ENCODE measurements at places on chromosomes 11 and 22.

GRCh38 chr11:119056421-119056999 lies 495 bp downstream of the HYOU1 start:
- peak; percentile 40 for DNase-seq

DNA sequence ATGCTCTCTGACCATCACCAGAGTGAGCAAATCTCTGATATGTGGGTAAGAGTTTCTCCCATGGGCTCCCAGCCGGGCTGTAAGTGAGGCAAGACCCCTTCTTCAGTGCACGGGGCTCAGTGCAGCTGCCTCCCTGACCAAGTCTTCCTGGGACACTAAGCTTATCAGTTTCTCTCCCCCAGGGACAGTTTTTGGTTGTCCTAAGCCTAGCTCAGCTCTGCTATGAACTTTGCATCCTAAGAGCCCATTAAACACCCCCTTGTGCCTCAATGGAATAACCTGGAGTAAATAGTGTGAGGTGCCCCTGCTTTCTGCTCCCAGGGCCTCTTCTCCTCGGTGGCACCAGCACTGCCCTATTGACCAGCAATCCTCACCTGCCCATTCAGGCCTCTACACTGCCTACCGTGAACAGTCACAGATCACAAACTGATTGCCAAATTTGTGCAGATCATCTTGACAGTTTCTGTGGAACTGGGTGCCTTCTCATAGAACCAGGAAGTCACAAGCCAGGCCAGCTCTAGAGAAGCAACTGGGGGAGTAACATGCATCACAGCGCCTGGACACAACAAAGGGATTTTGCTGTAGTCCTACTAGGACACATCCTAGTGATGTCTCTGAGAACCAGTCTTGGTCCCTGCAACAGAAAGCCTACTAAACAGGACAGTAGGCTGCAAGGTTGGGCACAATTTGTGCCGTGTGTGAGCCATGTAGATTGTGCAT lies 19.5 kb upstream of the IGLL5 start:
- no peak for DNase-seq

- DNase-seq: no peak
Measured at GRCh38 chr22:43002202-43002586, 12.8 kb downstream of the PACSIN2 start.

DNA sequence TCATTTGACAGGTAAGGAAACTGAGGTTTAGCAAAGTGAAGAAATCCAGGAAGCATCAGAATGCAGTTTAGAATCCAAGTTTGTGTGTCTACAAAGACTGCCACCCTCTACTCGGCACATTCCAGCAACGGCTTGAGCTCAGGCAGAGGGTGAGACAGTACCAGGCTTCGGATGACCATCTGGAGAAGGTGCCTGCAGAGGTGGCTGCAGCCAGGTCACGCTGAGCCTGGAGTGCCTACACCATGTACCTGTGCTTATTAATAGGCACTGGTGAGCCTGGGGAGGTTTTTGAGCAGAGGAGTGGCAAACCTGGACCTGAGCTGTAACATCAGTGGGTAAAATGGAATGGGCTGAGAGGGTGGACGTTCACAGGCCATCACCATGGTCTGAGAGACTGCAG lies 4.7 kb downstream of the FXYD6 start:
- no peak for DNase-seq

- no peak for DNase-seq
Measured at GRCh38 chr11:18699848-18700261, 1.3 kb downstream of the TMEM86A start.

Measured in GF-D8 (cell line).